Activated CD4-positive, alpha-beta T cell treated with anti-CD3 and anti-CD28 coated beads, Interleukin-2, amount 50 U/mL, for 4 hours (primary cell): ENCODE measurements at places on chromosomes 11 and 22.

DNA sequence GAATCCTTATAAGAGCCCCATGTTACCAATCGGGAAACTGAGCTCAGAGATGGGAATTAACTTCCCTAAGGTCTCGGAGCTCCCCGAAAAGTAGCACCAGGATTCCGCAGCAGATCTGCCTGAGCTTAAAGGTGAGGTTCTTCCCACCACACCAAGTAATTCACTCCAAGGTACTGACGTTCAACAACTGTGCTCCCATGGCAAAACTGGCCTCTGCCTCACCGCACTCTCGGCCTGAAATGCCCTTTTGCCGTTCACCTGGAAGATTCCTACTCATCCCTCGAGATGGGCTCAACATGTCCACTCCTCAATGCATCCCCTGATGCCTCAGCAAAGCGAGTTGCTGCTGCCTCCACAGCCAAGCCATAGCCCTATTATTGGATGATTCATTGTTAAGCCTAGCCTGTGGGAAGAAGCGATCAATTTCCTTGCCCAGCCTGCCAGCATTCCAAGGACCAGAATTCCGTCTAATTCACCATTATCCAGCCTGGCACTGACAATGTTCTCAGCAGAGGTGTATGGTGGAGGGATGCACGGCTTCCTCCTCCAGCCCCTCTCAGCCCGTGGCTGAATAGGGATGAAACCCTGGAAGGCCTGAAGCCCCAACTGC is 4.2 kb downstream of the PLAAT3 start:
- DNase-seq: no peak

DNA sequence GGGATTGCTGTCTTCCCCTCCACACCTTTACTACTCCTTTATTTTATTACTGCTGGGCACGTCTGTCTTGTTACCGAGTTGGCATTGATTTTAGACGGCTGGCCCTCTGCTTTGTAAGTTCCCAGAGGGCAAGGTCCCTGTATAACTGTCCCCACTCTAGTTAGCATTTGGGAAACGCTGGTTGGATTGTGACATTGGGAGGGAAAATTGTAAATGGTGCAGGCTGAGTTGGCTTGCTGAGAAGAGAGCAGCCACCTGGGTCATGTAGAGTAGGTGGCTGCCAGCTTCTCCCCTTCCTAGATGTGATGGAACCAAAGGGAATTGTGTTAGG is 1.7 kb downstream of the TAB1 start:
- DNase-seq: no peak

GRCh38 chr11:19988598-19988997 is 171.7 kb downstream of the DBX1 start:
- DNase-seq: no peak

DNA sequence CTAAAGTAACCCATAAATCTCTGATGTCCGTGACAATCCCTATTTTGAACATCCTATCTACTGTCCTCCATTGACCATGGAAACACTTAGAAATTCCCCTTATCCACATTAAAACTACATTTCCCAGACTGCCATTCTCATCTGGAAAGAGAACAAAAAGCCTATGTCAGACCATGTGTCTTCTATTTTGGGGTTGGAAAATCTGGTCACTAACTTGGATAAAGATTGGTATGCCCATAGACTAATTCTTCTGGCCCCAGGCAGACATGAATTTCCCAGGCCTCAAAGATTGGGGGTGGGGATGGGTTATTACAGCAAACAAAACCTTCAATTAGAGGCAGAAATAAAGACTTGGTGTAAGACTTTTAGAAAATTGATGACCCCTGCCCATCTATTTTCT is 30.9 kb upstream of the CREB3L1 start:
- no peak for DNase-seq

GRCh38 chr11:19938169-19938856 is 222.0 kb downstream of the DBX1 start:
- no peak for DNase-seq

- DNase-seq: no peak
These were observed 115.6 kb upstream of the PDGFD start for GRCh38 chr11:104279587-104279986.

GRCh38 chr11:133521502-133521901 is 10.8 kb downstream of the OPCML start:
- DNase-seq: no peak

DNA sequence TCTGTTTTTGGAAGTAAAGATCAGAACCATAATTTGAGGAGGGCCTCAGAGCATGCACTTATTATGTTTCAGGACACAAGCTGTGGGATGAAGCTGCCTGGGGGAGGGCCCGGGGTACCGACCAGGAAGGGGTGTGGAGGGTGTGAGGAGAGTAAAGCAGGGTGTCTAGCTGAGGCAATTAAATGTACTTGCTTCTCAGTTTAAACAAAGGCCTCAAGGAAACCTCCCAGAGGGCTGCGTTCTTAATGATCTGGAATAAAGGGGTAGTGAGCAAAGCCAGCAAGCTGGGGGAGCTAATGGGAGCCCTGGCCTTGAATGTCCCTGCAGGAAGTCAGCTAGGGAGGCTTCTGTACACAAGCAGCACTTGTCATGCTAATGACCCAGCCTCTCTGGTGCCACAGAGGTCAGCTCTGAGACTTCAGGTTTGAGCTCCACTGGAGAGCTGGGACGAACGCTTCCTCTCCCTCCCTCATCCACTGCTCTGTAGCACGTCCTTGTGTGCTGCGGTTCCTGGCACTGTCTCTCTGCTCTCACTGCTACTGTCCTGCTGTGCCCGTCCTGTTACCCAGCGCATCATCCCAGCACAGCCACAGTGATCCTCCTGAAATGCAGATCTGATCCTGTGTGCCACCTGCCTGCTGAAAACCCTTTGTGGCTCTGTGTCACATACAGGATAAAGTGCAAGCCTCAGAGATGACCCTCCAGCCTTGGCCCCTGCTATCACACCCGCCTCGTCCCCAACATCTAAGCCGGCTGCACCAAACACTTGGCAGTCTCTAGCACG is 159.7 kb downstream of the DBX1 start:
- no peak for DNase-seq

GRCh38 chr11:128417607-128418324 is 169.6 kb downstream of the ETS1 start:
- no peak for DNase-seq

GRCh38 chr11:112166562-112166961 is 610 bp upstream of the TEX12 start:
- no peak for DNase-seq

DNA sequence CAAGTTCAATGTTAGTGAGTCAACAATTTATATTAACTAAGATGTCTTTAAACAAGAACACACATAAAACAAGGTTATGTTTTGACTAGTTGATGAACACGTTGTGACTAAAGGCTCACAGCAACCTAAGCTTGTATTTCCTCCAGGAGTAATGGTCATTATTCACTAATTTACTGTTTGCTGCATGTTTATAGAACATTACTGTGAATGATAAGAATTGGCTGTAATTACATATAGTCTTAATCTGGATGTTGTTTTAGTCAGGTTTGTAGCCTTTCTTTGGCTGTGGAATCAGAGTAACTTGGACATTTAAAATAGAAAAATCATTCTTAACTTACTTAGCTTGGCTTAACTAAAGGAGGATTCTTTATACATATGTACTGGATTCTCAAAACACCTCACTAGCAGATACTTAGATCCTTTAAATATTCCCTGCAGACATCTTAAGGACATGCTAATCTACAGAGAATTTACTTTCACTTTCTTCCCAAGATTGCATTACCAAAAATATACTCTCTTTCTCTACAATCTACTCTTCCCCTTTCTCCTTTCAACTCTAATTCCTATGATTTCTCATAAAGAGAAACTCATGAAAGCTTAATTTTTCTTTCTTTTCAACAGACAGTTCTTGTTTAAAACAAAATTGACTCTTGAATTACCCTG is 319.7 kb upstream of the CTSC start:
- no peak for DNase-seq

GRCh38 chr11:12835286-12835685 is 161.1 kb downstream of the TEAD1 start:
- DNase-seq: no peak

GRCh38 chr11:75198278-75198973 is 42.1 kb upstream of the TPBGL start:
- no peak for DNase-seq

DNA sequence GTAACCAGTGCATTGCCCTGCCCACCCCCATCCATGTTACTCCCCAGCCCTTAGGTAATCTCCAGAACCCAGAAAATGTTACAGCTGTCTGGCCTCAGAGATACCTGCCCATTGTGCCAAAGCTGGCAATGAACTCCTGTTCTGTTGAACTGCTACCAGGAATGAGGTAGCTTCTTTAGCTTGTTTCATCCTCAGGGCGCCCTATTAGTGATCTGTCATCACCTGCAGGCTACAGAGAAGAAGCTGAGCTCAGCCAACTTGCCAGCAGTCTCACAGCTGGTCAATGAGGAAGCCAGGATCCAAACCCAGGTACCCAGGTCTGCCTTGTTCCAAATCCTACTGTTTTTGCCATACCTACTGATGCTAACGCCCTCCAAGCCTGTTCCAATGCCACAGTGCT is 88.7 kb downstream of the GALNT18 start:
- DNase-seq: no peak

GRCh38 chr11:65492637-65493366 is 6.0 kb upstream of the MALAT1 start:
- DNase-seq: no peak

DNA sequence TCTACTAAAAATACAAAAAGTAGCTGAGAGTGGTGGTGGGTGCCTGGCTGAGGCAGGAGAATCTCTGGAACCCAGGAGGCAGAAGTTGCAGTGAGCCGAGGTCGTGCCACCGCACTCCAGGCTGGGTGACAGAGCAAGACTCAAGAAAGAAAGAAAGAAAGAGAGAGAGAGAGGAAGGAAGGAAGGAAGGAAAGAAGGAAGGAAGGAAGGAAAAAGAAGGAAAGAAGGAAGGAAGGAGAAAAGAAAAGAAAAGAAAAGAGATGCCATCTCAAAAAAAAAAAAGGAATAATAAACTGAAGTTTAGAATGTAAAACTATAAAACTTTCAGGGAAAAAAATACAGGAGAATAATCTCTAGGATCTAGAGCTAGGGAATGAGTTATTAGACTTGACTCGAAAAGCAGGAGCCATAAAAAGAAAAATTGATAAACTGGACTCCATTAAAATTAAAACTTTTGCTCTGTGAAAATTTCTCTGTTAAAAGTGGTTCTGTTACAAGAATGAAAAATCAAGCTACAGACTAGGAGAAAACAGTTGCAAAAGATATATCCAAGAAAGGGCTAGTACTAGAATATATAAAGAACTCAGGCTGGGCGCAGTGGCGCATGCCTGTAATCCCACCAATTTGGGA is 13.4 kb upstream of the SEPTIN5 start:
- no peak for DNase-seq

GRCh38 chr22:34526681-34527080 is 539.3 kb upstream of the ISX start:
- DNase-seq: no peak

- no peak for DNase-seq
These were observed 94.8 kb downstream of the BCR start for GRCh38 chr22:23274891-23275694.

GRCh38 chr11:112096194-112096593 is 9.5 kb downstream of the SDHD start:
- no peak for DNase-seq

DNA sequence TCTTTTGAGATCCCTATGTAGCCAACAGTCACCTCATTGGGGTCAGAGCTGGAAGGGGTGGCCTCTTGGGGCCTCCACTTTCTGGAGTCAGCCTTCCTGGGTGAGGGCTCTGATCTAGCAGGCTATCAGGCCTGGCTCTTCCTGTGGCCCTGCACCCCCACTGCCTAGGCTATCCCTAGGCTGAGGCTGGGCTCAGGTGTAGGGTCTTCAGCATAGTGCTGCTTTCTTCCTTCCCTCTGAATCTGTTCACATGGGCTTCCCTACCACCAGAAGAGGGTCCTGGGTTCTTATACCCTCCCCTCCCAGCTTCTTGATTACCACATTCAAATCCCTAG is 456 bp upstream of the SPI1 start:
- DNase-seq: no peak

GRCh38 chr11:31267720-31268119 is 101.8 kb downstream of the DCDC1 start:
- no peak for DNase-seq

GRCh38 chr22:22702237-22703202 is 58.1 kb downstream of the GGTLC2 start:
- no peak for DNase-seq

GRCh38 chr11:11537372-11537771 is 84.4 kb downstream of the GALNT18 start:
- DNase-seq: no peak

GRCh38 chr22:40603088-40603605 is 33.4 kb downstream of the MRTFA start:
- no peak for DNase-seq

GRCh38 chr22:45009606-45010531 is at the start of gene PHF21B:
Gene PHF21B (minus strand): TSS chr22:45010005. CDS start chr22:45009549, 456 bp downstream.
- no peak for DNase-seq

- no peak for DNase-seq
These were observed 192.8 kb downstream of the GRIK4 start for GRCh38 chr11:120704256-120704750.

- no peak for DNase-seq
These were observed 530.6 kb upstream of the KIRREL3 start for GRCh38 chr11:127531167-127531566.

DNA sequence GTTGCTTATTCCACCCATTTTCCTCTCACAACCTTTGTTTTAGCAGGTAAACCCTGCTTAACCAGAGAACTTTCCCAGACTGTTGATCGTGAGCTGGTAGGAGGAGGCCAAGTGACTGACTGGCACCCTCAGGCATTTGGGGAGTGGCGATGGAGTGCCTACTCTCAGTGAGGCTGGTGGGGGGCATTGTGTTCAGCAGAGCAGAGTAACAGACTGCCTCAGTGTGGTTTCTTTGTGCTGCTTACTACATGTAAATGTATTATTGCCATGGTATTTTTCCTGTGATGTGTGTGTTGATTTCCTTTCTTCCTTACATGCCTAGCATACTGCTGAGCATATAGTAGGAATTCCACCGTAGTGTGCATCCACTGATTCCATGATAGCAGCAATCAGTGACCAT is 2.6 kb downstream of the MARK2 start:
- DNase-seq: no peak

GRCh38 chr11:1463056-1463455 is 23.5 kb downstream of the MOB2 start:
- no peak for DNase-seq

DNA sequence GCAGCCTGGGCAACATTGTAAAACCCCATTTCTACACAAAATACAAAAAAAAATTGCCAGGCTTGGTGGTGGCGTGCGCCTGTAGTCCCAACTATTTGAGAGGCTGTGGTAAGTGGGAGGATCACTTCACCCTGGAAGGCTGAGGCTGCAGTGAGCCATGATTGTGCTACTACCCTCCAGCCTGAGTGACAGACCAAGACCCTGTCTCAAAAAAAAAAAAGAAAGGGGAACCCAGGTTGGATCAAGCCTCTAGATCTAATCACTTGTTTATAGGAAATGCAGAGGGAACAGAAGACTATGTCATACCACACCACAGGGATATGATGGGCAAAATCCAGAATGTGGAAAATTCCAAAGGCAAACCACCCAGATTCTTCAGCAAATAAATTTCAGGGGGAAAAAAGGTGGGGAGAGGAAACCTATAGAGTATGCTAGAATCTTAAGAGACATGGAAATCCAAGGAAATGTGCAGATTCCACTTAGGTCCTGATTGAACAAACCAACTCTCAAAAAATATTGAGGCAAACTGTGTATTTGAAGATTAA is 16.5 kb upstream of the MALAT1 start:
- DNase-seq: no peak

- DNase-seq: no peak
These were observed 167.8 kb upstream of the NCAM1 start for GRCh38 chr11:112793416-112793815.
